Activated CD4-positive, alpha-beta T cell treated with anti-CD3 and anti-CD28 coated beads, Interleukin-2, amount 50 U/mL, for 48 hours (primary cell): ENCODE measurements at places on chromosomes 1 and 21.

- no peak for DNase-seq
Observed at GRCh38 chr1:69223156-69223555, 344.6 kb upstream of the LRRC7 start.

DNA sequence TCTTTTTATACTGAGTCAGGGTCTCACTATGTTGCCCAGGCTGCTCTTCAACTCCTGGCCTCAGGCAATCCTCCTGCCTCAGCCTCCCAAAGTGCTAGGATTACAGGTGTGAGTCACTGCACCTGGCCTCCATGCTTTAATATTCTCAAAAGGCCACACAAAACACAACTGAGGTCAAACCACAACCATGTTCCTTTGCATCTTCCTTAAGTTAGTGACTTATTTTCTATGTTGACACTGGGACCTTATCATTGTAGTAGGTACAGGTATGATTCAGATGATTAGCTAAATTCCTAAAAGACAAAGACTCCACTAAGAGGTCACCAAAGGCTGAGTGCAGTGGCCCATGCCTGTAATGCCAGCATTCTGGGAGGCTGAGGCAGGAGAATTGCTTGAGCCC, 131.9 kb upstream of the ATP1B1 start:
- DNase-seq, result no peak

DNA sequence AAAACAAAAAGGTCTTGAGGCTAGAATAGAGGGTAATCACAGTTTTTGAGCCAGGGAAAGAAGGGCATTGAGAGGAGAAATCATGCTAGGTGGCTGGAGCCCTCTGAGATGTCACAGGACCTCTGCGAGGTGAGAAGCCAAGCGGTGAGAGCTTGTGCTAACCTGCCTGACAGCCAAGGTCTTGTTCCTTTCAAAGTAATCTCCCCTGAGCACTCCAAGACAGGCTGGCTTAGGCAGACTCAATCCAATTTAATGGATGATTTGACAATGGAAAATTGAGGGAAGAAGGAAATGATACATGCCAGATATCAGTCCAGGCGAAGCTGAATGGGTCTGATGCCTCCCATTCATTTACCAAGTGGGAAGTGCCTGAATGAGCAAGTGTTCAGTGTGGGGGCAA, 311.9 kb upstream of the PTBP2 start:
- no peak for DNase-seq

DNA sequence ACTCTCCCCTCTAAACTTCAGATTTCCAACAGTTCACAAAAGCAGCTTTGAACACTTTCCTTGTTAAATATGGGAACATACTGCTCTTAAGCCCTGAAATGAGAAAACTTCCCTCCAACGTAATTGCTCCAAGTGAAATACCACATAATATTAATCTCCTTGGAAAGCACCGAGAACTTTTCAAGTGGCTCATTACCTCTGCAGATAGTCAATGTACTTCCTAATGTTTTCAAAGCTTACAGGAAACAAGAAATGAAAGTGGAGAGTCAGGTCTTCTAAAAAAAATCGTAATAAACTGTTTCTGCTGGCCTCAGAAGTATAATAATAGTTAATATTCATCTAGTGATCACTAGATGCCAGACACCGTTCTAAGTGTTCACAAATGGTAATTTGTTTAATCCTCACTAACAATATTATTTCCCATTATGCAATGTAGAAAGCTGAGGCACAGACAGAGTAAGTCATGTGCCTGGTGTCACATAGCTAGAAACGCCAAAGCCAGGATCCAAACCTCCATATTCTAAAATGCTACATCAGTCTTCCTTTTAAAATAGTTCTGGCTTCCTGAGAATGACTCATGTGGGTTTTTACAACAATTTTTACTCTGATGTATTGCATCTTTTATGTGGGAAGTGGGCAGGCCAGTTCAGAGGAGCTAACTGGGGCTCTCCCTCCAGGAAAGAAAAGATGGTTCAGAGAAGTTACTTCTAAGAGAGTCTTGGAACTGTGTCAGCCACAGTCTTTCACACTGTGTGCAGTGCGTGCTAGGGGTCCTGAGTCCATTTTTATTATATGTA, 177.2 kb downstream of the PLPPR4 start:
- DNase-seq, result no peak

GRCh38 chr1:69661686-69662085, 94.0 kb downstream of the LRRC7 start:
- no peak for DNase-seq
